RPMI8226 (cell line): ENCODE measurements at places on chromosomes 11 and 22.

GRCh38 chr11:127027789-127028188 lies 27.2 kb upstream of the KIRREL3 start:
- no peak for DNase-seq

- no peak for DNase-seq
Observed at GRCh38 chr22:36830601-36831000, 13.8 kb upstream of the PVALB start.

GRCh38 chr11:111698852-111699559 lies 67.2 kb downstream of the PPP2R1B start:
- DNase-seq = no peak

DNA sequence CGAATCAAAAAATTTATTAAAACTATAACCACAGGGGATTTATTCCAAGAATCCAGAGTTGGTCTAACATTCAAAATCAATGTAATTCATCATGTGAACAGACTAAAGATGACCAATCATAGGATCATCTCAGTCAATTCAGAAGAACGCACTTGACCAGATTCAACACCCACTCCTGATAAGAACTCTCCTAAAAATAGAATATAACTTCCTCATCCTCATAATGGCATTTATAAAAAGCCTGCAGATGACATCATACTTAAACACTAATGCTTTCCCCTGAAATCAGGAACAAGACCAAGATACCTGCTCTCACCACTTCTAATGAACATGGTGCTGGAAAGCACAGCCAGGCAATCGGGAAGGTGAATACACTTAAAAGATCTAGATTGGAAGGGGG lies 10.5 kb upstream of the MUC2 start:
- DNase-seq = no peak

DNA sequence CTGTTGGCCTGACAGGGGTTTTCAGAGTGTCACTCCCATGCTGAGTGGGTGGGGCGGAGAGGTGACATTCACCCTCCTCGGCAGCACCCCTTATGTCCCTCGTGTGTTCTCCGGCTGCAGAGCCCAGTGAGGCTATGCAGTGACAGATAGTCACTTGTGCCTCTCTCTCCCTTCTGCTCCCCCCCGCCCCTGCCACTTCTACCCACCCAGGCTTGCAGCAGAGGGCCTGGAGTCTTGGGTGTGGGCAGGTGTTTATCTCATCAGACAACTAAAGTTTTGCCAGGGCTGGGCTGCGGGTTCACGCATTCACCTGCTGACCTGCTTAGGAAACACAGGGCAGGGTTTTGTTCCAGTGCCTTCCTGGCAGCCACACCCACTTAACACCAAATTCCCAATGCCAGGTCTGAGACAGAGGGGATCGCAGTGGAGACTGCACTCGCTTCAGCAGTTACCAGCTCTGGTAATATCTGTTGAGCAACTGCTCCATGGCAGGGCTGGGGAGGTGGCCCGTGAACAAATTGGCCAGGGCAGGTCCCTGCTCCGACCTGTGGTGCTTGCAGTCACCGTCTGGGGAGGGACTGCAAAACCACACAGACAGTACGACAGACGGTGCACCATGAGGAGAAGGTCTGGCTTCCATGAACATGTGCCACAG lies 50.5 kb upstream of the ADA2 start:
- no peak for DNase-seq

- DNase-seq = no peak
Observed at GRCh38 chr11:45909594-45910475, 2.8 kb upstream of the FREY1 start.

DNA sequence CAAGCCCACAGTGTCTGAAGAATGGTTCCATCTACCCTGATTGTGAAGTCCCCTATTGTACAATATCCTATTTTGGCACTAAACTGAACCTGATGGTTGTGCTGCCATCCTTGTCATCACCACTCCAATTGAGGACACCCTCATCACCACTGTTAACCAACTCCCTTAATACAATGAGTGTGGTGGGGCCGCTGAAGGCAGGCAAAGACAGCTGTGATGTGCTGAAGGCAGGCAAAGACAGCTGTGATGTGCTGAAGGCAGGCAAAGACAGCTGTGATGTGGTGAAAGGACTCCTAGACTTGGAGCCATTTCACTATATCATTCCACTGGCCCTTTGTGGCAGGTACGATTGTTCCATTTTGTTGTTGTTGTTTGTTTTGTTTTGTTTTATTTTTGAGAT lies 481.6 kb downstream of the SOX6 start:
- no peak for DNase-seq

DNA sequence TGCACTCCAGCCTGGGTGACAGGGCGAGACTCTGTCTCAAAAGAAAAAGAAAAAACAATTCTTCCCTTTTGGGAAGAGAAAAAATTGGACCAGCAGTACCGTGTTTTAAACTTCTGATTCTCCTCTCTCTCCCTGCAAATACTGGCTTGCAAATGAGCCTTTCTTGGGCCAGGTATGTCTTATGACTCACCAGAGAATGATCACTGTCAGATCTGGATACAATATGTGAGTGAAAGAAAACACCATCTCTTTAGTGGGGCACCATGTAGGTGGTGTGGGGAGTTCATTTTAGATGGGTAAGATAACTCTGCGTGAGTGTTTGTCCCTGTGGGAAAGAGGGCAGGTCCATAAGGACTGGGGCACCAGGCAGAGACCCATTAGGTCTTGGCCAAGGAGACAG lies 2.4 kb upstream of the SCGB2A2 start:
- no peak for DNase-seq

GRCh38 chr22:48685767-48686166 lies 1141.9 kb downstream of the BRD1 start:
- DNase-seq = no peak

DNA sequence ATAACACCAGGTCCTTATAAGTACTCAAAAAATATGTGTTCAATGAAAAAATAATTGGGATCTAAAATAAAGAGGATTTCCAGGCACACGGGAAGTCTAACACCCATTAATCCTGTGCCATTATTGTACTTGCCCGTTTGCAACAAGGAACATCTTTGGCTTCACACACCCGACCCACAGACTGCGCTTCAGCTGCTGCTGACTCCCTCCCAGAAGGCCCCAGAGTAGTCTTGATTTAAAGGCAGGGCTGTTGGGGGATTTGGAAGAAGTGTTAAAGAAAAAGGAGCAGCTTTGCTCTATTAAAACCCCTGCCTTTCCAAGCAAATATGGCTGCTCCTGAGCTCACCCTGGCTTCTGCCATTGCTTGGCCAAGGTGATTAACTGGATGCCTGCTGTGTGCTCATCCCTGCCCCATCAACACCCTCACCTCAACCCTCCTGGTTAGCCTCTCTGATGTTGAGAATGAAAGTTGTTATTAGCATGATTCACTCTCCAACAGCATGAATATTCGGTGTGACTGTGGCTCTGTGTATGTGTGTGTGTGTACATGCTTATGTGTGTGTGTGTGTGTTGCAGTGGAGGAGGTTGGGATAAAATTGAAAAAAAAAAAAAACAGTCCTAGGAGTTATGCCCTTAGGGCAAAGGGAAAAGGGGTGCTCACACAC lies 76.1 kb downstream of the KIRREL3 start:
- DNase-seq = no peak

- no peak for DNase-seq
Observed at GRCh38 chr22:40720538-40721256, 41.4 kb downstream of the MCHR1 start.

DNA sequence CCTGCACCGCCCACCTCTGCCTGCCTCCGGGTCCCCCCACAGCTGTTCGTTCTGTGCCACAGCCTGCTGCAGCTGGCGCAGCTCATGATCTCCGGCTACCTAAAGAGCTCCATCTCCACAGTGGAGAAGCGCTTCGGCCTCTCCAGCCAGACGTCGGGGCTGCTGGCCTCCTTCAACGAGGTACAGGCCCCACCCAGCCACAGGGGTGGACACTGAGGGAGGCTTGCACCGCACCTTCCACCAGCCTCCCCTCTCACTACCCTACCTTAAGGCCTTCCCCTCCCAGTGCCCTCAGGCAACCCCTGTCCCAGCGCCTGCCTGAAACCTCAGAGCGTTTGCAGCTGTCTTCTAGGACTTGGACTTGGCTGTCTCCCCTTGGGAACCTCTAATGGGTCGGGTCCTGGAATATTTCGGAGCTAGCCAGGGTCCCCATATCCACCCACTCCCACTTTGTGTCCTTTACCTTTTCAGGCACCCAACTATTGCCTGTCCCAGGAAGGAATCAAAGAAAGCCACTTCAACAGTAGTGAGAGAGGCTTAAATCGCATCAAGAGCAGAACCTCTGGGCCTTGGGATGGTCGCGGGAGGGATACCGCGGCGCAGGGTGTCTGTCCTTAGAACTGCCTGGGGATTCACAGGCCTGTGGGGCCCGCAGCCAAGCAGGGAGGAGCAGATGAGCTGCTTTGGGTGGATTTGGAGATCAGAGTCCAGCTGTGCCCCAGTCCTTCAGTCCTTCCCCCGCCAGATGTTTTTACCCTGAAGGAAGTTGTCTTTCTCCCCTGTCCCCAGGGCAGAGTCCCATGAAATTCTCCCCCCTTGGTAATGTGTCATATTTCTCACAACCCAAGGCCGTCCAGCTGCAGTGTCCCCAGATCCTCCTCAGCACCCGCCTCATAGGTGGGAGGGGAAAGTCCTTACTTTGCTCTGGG lies 13.3 kb downstream of the SLCO2B1 start:
- no peak for DNase-seq

GRCh38 chr11:110870816-110871522 lies 158.7 kb upstream of the ARHGAP20 start:
- DNase-seq = no peak

DNA sequence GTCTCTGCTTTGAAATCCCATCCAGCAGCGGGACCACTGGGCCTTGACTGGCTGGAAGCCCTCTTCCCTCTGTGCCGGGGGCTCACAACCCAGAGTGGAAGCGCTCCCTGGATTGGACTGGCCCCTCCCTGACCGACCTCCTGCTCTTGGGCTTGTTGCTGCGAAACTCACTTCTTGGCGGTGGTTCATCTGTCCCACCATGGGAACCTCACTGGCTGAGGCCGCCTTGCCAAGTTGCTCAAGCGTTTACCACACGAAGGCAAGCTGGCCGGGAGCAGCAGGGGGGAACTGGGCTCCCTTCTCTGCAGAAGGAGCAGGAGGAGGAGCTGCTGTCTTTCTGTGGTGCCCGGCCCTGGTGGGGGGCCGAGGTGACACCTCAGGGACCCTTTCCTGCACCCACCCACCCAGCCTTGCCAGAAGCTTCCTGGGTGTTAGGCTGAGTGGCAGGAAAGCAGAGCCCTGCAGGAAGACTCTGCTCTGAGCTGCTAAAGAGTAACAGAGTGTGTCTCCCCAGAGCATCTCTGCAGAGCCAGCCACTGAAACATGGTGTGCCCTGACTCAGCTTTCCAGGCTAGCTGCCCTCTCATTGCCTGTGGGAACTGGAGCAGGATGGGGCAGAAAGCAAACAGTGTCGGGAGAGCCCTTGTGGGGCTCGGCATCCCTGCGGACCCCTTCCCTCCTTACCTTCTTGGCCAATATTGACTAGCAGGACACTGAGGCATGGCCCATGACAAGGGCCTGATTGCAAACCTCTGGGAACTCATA lies 88.5 kb upstream of the ALX4 start:
- no peak for DNase-seq

DNA sequence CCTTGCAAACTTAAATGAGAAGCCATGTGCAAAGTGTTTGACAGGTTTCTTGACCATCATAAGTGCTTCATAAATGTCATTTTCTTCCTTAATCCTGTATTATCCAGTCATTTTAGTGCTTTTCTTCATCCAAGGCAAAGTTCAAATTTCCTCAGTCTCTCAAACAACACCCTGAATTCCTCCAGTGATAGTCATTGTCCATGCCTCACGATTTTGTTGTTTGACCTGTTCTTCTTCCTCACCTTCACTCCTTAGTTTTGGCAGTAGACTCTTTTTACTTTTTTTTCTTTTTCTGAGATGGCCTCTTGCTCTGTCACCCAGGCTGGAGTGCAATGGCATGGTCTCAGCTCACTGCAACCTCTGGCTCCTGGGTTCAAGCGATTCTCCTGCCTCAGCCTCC lies 1257.3 kb downstream of the FAM181B start:
- DNase-seq = no peak

GRCh38 chr11:29224739-29225384 lies 792.0 kb downstream of the KCNA4 start:
- DNase-seq = no peak

DNA sequence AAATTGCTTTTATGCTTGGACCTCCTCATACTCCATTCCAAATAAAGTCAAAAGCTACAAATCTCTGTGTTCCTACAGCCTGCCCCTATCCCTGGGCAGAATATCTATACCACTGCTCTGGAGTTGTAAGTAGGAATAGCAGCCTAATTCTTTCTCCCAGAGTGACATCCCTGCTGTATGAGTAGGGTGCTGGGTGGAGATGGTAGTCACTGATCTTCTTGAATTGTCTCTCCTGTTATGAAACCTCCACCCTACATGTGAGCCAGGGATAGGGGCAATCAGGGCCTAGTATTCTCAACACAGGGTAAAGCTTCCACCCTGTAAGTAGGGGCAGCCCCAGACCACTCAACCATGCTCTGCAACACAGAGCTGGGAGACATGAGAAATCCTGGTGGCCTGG lies 19.8 kb downstream of the GALNT18 start:
- DNase-seq = no peak

DNA sequence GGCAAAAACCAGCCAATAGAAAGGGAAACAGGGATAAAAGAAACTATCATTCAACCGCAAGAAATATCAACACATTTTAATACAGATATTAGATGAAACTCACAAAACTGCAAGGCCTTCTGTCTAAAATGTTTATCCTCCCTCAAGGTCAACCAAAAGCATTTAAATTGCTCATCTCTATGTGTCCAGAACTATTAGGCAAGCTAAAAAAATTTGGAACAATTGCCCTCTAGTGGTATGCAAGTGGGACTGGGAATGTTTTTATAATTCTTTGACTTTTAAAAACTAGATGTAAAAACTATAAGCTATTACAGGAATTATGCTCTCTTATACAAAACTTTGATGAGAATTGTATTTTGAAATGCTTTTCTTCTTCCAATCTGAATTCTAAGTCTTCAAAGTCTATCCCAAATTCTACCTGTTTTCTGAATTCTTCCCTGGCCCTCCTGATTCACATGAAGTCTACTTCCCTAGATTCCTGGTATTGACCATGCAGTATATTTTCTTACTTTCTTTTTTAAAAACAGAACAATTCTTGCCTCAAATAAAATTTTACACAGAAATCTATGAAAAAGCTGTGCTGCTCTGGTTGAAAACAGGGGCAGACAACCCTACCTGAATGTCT lies 4.9 kb downstream of the CWC15 start:
- no peak for DNase-seq

- DNase-seq = no peak
Observed at GRCh38 chr11:119320240-119320775, 3.4 kb upstream of the MCAM start.

- no peak for DNase-seq
Observed at GRCh38 chr11:84922836-84923235, 704.3 kb downstream of the DLG2 start.

DNA sequence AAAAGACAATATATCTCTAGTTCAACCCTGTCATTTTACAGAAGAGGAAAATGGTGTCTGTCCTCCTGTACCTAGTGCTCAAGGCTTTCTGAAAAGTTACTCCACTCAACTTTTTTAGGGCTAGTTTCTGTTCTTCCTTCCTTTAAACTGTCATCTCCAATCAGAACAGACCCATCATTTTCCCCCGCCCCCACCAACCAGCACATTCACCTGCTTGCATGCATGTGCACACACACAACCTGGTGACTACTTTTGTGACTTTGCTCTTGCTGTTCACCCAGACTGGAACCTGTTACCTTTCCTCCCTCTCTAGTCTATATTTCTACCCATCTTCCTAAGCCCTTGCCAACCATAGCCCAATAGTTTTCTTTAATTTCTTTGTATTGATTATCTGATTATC lies 5.6 kb downstream of the FBXO7 start:
- DNase-seq = no peak

- peak; percentile 74 for DNase-seq
Observed at GRCh38 chr22:35627267-35628041, 10.3 kb upstream of the MB start.

GRCh38 chr11:57567515-57568329 lies at the start of gene UBE2L6:
UBE2L6 (minus strand) TSS chr11:57567672; CDS start chr11:57567611, 61 bp downstream.
- peak; percentile 90 for DNase-seq
